ENCODE measurements at places on chromosomes 16 and 17.
A peak's percentile ranks its signal among the peaks of the same experiment; 100 is the strongest.

DNA sequence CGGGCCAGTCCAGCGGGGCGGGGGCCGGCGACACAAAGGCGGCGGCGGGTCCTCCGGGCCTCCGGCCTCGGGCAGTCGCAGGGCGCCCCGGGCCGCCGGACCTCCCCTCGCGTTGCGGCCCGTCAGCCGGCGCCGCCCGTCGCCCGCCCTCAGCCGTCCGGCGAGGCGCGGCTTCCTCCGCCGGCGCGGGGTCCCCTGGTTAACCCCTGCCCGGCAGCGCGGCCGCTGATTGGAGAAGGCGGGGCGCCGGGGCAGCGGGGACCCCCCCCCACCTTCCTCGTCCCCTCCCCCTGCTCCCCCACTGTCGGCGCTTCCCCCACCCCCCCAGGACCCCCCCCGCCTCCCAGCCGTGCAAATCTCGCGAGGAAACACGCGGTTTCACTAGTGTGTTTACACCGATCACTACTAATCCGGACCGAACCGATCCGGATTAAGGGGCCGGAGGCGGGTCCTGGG lies at the start of gene TLK2:
Gene TLK2 (plus strand): TSS at position 402 of the 456 bp plus-strand sequence. CDS start 2,301 bp downstream, outside the sequence.
- DNase-seq: peak; percentile 52

- DNase-seq: no peak
Measured at GRCh38 chr16:25063865-25064264, 47.7 kb upstream of the LCMT1 start.

DNA sequence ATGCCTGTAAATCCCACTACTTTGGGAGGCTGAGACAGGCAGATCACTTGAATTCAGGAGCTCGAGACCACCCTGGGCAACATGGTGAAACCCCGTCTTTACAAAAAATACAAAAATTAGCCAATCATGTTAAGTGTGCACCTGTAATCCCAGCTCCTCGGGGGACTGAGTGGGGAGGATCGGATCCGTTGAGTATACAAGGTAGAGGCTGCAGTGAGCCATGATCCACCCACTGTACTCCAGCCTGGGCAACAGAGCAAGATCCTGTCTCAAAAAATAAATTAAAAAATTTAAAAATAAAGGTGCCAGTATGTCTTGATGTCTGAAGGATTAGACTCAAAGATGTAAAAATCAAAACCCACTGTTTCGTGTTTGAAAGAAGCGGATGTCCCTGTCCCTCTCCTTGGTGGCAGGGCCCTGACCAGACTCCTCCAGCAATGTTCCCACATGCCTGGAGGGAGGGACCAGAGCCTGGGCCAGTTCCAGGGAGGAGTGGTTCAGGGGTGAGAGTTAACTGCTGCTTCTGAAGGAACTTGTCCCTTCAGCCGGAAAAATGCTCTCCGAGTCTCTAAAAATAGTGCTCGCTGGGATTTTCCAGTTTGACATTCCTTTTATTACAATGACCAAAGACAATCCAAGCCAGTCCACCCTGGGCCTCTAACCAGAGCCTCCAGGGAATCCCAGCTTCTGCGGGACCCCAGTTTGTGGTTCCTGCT lies 9.4 kb upstream of the CMTM4 start:
- DNase-seq: no peak

- DNase-seq: no peak
Measured at GRCh38 chr16:695355-696089, 5.3 kb upstream of the WDR24 start.

DNA sequence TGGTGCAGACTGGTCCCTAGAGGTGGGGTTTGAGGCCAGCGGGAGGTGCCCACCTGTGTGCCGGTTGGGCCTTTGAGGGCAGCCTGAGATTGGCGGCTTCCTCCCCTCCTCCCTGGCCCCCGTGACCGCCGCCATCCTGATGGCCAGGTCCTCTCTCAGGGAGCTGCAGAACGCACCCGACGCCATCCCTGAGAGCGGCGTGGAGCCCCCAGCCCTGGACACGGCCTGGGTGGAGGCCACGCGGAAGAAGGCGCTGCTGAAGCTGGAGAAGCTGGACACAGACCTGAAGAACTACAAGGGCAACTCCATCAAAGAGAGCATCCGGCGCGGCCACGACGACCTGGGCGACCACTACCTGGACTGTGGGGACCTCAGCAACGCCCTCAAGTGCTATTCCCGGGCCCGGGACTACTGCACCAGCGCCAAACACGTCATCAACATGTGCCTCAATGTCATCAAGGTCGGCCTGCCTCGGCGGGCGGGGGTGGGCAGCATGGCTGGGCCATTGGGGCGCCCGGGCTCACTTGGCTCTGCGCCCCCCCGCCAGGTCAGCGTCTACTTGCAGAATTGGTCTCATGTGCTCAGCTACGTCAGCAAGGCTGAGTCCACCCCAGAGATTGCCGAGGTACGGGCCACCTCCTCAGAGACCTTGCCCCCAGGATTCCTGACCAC lies 2.8 kb downstream of the GPS1 start:
- no peak for DNase-seq

GRCh38 chr17:77877036-77877435 lies 81.5 kb upstream of the TNRC6C start:
- DNase-seq: no peak

DNA sequence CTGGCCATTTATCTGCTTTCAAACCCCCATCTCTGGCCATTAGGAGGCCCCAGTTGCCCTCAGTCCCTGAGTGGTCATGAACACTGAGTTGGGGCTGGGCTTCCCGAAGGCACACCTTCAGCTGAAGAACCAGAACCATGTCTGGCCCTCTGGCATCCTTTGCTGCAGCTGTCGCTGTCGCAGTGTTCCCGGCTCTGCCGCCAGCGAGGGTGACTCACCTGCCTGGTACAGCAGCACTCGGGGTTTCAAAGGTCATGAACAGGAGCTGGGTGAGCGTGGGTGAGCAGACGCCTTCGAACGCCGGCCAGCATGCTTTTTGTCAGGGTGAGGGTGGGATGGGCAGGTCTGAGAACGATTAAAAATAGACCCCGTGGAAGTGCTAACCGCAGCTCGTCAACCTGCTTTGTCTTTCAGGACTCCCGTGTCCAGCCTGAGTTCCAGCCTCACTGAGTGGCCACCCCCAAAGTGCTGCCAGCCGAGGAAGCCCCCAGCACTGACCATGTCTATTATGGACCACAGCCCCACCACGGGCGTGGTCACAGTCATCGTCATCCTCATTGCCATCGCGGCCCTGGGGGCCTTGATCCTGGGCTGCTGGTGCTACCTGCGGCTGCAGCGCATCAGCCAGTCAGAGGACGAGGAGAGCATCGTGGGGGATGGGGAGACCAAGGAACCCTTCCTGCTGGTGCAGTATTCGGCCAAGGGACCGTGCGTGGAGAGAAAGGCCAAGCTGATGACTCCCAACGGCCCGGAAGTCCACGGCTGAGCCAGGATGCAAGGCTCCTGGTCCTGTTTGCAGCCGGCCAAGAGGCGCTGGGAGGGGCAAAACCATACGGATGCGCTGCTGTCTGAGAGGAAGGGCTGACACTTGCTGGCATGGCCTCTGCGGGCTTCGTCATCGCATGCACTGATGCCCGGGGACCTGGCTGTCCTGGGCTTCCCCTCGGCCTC lies 7.6 kb downstream of the SNN start:
- DNase-seq: no peak

DNA sequence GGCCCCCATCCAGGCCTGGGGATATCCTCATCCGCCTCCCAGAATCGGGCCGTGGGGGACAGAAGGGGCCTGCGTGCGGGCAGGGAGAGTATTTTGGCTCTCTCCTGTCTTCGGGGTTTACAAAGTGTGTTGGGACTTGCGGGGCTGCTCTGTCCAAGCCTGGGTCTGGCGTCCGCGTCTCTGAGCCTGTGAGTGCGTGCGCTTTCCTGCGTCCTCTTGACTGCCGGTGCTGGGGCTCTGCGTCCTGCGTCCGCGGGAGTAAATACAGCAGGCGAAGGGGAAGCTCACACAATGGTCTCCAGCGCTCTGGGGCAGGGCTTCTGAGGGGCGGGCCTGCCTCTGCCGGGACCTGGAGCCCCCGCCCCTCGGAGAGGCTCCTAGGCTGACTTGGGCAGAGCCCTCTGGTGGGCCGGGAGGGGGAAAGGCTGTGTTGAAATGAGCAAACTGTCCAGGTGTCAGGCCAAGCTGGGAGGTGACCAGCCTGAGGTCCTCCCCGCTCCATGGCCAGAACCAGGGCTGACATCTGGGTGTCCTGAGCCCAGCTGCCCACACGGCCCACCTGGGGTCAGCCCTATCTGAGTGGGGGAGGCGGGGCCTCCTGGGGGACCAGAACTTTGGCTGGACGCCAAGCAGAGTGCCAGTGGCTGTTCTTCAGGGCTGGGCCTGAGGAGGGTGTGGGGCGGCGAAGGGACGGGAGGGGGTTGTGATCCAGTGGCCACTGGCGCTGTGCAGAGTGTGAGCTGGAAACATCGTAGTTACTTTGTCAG lies 233.6 kb downstream of the SEC14L1 start:
- no peak for DNase-seq

GRCh38 chr17:49694847-49695697 lies 12.7 kb downstream of the SLC35B1 start:
- peak; percentile 70 for DNase-seq

DNA sequence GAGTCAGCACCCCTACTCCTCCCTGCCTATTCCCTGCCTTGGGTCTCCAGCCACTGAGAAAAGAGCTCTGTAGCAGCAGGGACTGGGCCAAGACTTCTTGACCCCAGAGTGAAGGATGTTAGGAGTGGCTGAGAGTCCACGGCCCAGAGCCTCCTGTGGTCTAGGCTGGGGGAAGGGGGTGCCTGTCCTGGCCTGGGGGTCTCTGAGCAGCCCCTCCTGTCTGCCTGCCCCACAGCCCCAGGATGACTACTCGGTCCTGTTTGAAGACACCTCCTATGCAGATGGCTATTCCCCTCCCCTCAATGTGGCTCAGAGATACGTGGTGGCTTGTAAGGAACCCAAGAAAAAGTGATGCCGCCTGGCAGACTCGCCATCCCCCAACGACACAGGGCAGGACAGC lies 5.5 kb downstream of the SULT1A2 start:
- DNase-seq: no peak

DNA sequence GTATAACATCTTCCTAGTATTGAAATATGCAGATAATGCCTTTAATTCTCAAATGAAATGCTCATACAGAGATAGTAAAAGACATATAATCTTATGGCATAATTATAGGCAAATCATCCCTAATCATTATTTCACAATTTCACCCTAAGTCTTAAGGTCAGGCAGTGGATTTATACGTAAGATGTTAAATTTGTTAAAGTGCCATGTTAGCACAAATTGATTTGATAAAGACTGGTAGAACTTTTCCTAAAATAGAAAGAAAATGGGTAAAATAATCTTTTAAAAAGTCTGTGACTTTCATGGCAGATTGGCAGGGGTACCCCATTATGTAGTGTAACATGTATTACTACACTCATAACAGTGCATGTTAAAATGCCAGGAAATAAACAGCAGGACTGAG lies 1092.7 kb upstream of the GOT2 start:
- no peak for DNase-seq

GRCh38 chr16:66107661-66108060 lies 258.8 kb upstream of the CDH5 start:
- DNase-seq: no peak

DNA sequence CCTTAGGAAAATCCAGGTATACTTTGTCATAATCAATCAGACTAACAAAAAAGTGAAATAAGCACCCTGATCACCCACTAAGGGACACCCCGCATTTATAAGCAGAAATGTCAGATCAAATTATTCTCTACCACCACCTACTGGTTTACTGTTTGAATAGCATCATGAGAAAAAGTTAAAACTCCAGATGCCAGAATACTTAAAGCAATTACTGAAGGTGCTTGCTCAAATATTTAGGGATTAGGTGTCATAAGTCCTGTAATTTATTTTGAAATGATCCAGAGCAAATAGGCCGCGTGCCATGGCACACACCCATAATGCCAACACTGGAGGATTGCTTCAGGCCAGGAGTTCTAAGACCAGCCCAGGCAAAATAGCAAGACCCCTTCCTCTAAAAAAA lies 2.3 kb downstream of the TOP2A start:
- peak; percentile 67 for DNase-seq

DNA sequence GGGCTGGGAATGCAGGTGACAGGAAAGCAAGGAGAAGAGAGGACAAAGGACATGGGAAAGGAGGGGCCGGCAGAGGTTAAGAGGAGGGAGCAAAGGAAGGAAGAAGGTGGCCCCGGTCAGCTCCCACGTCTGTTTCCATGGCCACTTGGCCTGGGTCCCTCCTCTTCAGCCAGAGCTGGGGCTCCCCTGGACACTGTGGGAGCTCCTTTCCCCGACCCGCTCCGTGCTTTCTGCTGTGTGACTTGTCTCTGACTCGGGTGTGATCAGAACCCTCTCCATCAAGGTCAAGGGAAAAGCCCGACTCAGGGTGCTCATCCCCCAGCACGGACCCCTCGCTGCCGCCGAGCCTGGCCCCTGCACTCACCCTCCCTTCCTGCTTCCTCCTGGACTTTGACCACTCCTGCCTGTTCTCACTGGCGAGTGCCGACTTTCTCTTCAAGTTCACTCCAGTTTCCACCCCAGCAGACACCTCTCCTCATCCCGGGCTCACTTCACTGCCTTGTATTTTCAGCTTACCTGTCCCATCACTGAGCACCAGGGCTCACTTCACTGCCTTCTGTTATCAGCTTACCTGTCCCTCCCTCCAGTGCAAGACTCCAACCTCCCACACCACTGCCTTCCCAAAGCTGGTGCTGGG lies 61.2 kb downstream of the MEAK7 start:
- no peak for DNase-seq

GRCh38 chr17:8967861-8968260 lies 2.4 kb upstream of the PIK3R5 start:
- no peak for DNase-seq

GRCh38 chr16:79751471-79752184 lies 151.1 kb upstream of the MAF start:
- DNase-seq: no peak

GRCh38 chr16:10554569-10554968 lies 25.8 kb downstream of the EMP2 start:
- DNase-seq: no peak

DNA sequence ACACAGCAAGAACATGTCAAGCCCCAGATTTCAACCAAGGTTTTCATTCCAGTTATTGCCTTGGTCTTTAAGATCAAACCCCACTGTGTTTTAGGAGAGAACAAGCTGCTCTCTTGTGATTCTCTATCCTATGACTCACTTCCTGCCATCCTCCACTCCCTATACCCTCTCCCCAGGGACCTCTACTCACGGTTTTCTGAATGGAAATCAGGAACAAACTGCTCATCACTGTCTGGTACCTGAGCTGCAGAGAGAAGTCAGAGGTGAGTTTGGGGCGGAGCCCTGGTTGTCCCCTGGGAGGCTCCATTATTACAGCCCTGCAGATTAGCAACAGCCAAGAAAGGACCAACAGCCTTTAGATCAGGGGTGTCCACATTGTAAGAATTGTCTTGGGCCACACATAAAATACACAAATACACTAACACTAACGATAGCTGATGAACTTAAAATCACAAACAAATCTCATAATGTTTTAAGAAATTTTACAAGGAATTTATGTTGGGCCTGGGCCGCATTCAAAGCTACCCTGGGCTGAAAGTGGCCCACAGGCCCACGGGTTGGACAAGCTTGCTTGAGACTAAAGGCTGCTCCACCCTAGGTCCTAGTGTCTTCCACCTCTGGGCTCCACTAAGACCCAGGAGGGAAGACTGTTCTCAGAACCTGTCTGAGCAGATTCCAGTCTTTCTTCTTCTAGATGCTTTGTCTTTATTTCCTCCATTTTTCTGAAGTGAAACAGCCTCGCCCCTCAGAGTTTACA lies 9.7 kb downstream of the ETV4 start:
- no peak for DNase-seq

- DNase-seq: peak; percentile 29
Measured at GRCh38 chr17:42456223-42457106, 2.2 kb upstream of the ATP6V0A1 start.

GRCh38 chr16:30923554-30924075 lies at the start of gene FBXL19:
Gene FBXL19, plus strand, starts transcription at chr16:30923572. Its CDS starts 2,183 bp downstream, at chr16:30925755.
- DNase-seq: no peak

Data from hematopoietic multipotent progenitor cell treated with erythropoietin and hydrocortisone succinate and interleukin-3 and kit ligand, for 15 days (in vitro differentiated cells).